Central memory CD8-positive, alpha-beta T cell (primary cell): ENCODE measurements at places on chromosomes 5 and 9.

- DNase-seq: no peak
- H3K36me3 ChIP-seq: peaks cover 1% of the 10 kb centered on the region
- H3K4me3 ChIP-seq: no peak overlapping the region
- H3K27ac ChIP-seq: no peak overlapping the region
- peaks cover 45% of the 10 kb centered on the region for H3K27me3 ChIP-seq
These were observed 138.8 kb upstream of the COL5A1 start for GRCh38 chr9:134502809-134503211.

- no peaks in the 10 kb centered on the region for H3K27me3 ChIP-seq
- peak overlapping the region; percentile 65 for H3K27ac ChIP-seq
- no peak overlapping the region for H3K4me3 ChIP-seq
- no peak for DNase-seq
- H3K4me1 ChIP-seq: peaks cover 16% of the 10 kb centered on the region
These were observed 70.0 kb downstream of the KLHL3 start for GRCh38 chr5:137665678-137666460.

- no peak overlapping the region for H3K27ac ChIP-seq
- no peaks in the 10 kb centered on the region for H3K4me1 ChIP-seq
- no peaks in the 10 kb centered on the region for H3K36me3 ChIP-seq
- DNase-seq: no peak
These were observed 23.4 kb upstream of the SCGB3A2 start for GRCh38 chr5:147854894-147855773.

- H3K4me1 ChIP-seq: no peaks in the 10 kb centered on the region
- H3K36me3 ChIP-seq: peaks cover 9% of the 10 kb centered on the region
- no peak overlapping the region for H3K27ac ChIP-seq
- DNase-seq: no peak
- no peak overlapping the region for H3K4me3 ChIP-seq
- peaks cover 9% of the 10 kb centered on the region for H3K27me3 ChIP-seq
These were observed 12.1 kb downstream of the NR4A3 start for GRCh38 chr9:99833735-99834134.

- peaks cover 65% of the 10 kb centered on the region for H3K27me3 ChIP-seq
- H3K4me3 ChIP-seq: peak overlapping the region; percentile 36
- H3K36me3 ChIP-seq: peaks cover 6% of the 10 kb centered on the region
- H3K27ac ChIP-seq: peak overlapping the region; percentile 80
- DNase-seq: no peak
- peaks cover 16% of the 10 kb centered on the region for H3K4me1 ChIP-seq
These were observed 8.1 kb upstream of the SLC2A8 start for GRCh38 chr9:127388856-127389238.

GRCh38 chr5:103514371-103514770 is 48.2 kb downstream of the NUDT12 start:
- peaks cover 18% of the 10 kb centered on the region for H3K27me3 ChIP-seq
- no peaks in the 10 kb centered on the region for H3K36me3 ChIP-seq
- DNase-seq: no peak
- no peaks in the 10 kb centered on the region for H3K4me1 ChIP-seq

- DNase-seq: no peak
- no peaks in the 10 kb centered on the region for H3K36me3 ChIP-seq
- H3K27me3 ChIP-seq: peaks cover 87% of the 10 kb centered on the region
- peak within 1 kb of the TSS; percentile 64 for H3K4me3 ChIP-seq
These were observed at the start of gene SYK for GRCh38 chr9:90801241-90801972. TSS of gene SYK (plus strand) at chr9:90801819. CDS start at chr9:90843899, 42,080 bp downstream.

DNA sequence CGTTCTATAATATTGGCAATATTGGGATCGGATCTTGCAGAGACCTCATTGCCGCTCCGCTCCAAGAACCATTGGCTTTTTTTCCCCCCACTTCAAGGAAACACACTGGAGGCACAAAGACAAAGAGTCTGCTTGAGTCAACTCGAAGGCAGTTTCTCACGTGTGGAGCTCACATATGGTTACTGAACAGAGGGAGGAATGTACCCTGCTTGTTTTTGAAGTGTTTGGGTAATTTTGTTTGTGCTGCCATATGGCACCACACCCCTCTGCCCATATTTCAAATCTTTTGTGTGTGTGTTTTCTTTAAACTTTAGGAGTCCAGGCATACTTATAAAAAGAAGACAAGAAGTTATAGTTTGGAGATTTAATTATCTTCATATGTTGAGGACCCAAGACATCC is 595.9 kb downstream of the DTWD2 start:
- no peak overlapping the region for H3K27ac ChIP-seq
- H3K4me3 ChIP-seq: no peak overlapping the region
- H3K36me3 ChIP-seq: no peaks in the 10 kb centered on the region
- DNase-seq: no peak
- H3K27me3 ChIP-seq: no peaks in the 10 kb centered on the region

GRCh38 chr5:6467591-6467990 is 18.9 kb downstream of the UBE2QL1 start:
- no peak for DNase-seq
- H3K27ac ChIP-seq: no peak overlapping the region
- H3K4me1 ChIP-seq: no peaks in the 10 kb centered on the region
- no peaks in the 10 kb centered on the region for H3K36me3 ChIP-seq
- peaks cover 46% of the 10 kb centered on the region for H3K27me3 ChIP-seq

DNA sequence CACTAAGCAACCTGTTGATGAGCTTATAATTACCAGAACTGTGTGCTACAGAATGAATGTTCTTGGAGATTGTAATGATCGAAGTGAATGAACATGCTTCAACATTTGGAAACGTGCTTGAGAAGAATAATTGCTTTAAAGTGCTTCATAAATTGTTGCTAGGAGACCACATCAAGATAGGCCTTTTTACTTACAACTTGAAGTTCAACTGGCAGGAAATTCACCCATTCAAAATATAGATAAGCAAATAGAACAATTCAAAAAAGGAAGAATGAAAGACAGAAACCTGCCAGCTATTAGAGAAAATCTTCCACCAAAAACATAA is 38.0 kb upstream of the SLC44A1 start:
- no peaks in the 10 kb centered on the region for H3K27me3 ChIP-seq
- DNase-seq: no peak
- H3K4me1 ChIP-seq: no peaks in the 10 kb centered on the region
- H3K36me3 ChIP-seq: peaks cover 2% of the 10 kb centered on the region
- H3K27ac ChIP-seq: no peak overlapping the region
- H3K4me3 ChIP-seq: no peak overlapping the region

- DNase-seq: no peak
- H3K36me3 ChIP-seq: peaks cover 5% of the 10 kb centered on the region
- no peaks in the 10 kb centered on the region for H3K4me1 ChIP-seq
- no peaks in the 10 kb centered on the region for H3K27me3 ChIP-seq
These were observed 39.3 kb downstream of the CRB2 start for GRCh38 chr9:123395276-123395688.

DNA sequence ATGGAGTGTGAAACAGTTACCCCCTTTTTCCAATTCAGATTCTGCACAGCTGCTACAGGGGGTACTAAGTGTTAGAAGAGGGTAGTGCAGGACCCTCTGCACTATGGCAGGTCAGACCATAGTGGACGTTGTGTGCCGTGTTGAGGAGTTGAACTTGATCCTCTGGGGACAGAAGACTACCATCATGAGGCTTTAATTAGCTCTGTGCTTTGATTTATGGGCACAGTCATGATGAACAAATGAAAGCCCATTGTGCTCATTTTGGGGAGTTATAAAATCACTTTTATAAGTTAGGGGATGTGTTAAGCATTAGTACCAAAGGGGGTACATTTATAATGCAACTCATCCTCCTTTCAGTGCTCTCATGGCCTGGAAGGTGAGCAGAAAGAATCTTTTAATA is 62.7 kb downstream of the ZSWIM6 start:
- peaks cover 1% of the 10 kb centered on the region for H3K36me3 ChIP-seq
- no peak for DNase-seq
- H3K4me3 ChIP-seq: no peak overlapping the region

GRCh38 chr5:141369994-141370848 is at the start of gene PCDHGB3:
TSS of gene PCDHGB3 (plus strand) at chr5:141370242. CDS start at chr5:141370395, 153 bp downstream.
- no peak within 1 kb of the TSS for H3K27ac ChIP-seq
- peaks cover 8% of the 10 kb centered on the region for H3K4me1 ChIP-seq
- H3K4me3 ChIP-seq: peak within 1 kb of the TSS; percentile 79
- no peak for DNase-seq
- peaks cover 8% of the 10 kb centered on the region for H3K36me3 ChIP-seq
- H3K27me3 ChIP-seq: peaks cover 64% of the 10 kb centered on the region

DNA sequence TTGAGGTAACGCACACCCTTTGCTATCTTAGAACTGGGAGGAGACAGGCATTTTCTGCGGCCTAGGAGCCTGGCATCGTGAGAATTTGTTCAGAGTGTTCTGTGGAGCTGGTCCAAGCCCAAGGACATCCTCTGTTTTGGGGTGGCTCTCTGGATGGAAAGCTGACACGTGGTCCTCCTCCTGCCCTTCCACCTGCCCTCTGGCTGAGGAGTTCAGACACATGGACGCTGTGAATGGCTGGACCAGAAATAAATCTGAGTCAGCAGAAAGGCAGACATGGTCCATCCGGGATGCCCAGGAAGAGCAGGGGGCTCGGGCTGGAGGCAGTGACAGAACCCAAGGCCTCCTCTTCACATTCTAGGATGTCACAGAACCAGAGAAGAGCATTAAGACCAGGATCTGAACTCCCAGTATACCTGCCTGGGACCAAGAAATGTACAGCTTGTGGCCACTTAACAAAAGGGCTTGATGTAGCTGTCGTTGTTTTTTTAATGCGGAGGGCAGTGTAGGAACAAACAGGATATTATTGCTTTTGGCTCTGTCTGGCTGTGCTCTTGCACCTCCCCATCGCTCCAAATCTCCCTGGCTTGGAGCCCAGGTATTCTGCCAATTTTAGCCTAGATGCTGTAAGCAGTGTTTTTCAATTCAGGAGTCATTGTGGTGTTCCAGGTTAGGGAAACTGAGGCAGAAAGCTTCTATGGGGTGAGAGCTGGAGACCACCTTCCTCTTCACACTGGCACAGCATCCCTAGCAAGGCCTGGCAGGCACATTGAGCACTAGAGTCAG is 2.4 kb downstream of the CKMT2 start:
- H3K27me3 ChIP-seq: no peaks in the 10 kb centered on the region
- no peak overlapping the region for H3K27ac ChIP-seq
- no peak overlapping the region for H3K4me3 ChIP-seq
- H3K4me1 ChIP-seq: peaks cover 5% of the 10 kb centered on the region
- no peaks in the 10 kb centered on the region for H3K36me3 ChIP-seq
- DNase-seq: no peak

DNA sequence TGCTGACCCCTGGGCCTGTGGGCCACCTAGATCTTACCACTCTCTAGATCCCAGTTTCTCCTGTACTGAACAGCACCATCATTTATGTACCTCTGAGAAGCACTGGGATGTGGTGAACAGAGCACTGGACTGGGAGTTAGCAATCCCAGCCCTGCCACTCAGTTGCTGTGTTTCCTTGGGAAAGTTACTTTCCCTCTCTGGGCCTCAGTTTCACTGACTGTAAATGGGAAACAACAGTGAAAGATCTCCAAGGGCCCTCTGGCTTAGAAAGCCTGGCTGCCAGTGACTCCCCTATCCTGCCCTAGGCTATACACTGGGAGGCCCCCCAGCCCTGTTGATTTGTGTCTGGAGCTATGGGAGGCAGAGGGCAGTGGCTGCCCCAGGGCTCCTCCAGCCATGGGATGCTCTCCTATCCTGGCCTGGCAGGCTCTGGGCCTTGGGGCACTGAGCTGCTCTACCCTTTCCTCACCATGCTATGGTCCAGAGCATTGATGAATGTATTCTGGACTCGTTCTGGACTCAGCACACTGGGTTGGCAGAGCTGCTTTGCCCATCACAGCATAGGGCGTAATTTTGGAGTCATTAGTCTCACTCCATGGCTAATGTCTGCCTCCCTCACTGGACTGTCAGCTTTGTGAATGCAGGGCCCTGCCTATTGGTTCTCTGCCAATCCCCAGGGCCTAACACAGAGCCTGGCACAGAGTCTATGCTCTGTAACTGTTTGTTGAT is 99.3 kb downstream of the RGS3 start:
- no peak overlapping the region for H3K4me3 ChIP-seq
- H3K27ac ChIP-seq: peak overlapping the region; percentile 19
- no peaks in the 10 kb centered on the region for H3K27me3 ChIP-seq
- peaks cover 66% of the 10 kb centered on the region for H3K4me1 ChIP-seq
- peaks cover 9% of the 10 kb centered on the region for H3K36me3 ChIP-seq

- H3K4me3 ChIP-seq: no peak overlapping the region
- H3K36me3 ChIP-seq: no peaks in the 10 kb centered on the region
- H3K4me1 ChIP-seq: no peaks in the 10 kb centered on the region
- no peak overlapping the region for H3K27ac ChIP-seq
- no peak for DNase-seq
- no peaks in the 10 kb centered on the region for H3K27me3 ChIP-seq
These were observed 30.6 kb downstream of the CPLX2 start for GRCh38 chr5:175902026-175902425.

GRCh38 chr5:147904110-147904509 is 2.2 kb downstream of the C5orf46 start:
- no peak overlapping the region for H3K27ac ChIP-seq
- H3K4me3 ChIP-seq: no peak overlapping the region
- peaks cover 10% of the 10 kb centered on the region for H3K27me3 ChIP-seq
- H3K4me1 ChIP-seq: no peaks in the 10 kb centered on the region

GRCh38 chr9:135971892-135972291 is 10.7 kb upstream of the UBAC1 start:
- peaks cover 8% of the 10 kb centered on the region for H3K27me3 ChIP-seq
- no peak overlapping the region for H3K4me3 ChIP-seq
- H3K36me3 ChIP-seq: peaks cover 6% of the 10 kb centered on the region
- peaks cover 9% of the 10 kb centered on the region for H3K4me1 ChIP-seq

DNA sequence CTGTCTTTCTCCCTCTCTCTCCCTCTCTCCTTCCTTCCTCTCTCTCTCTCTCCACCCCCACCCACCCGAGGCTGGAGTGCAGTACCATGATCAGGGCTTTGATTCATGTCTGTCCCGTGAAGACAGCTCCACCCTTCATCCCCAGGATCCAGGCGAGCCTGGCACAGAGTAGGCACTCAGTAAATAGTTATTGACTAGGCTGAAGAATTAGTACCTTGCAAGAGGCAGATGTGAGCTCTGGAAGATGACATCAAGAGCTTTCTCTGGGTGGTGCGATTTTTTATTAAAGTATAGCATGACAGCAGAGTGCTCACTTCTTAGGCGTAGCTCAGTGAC is 24.0 kb upstream of the WDR38 start:
- H3K27ac ChIP-seq: no peak overlapping the region
- H3K36me3 ChIP-seq: no peaks in the 10 kb centered on the region
- H3K4me1 ChIP-seq: no peaks in the 10 kb centered on the region
- H3K27me3 ChIP-seq: no peaks in the 10 kb centered on the region

DNA sequence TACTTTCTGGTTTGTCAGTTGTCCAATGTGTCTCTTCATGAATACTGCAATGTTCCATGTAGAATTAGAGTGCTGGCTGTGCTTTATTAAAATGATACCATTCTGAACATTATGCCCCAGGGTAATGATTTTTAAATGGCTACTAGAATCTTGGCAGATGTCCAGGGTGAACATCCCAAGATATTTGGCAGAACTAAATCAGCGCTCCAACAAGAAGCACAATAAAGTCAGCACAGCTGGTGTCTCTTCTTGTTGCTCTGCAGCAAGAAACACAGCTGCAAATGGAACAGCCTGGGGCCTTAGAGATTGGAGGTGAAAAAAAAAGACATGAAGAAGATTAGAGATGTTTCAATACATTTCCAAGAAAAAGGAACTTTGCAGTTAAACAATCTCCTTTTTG is 248.3 kb downstream of the CDH18 start:
- no peak for DNase-seq
- H3K36me3 ChIP-seq: peaks cover 1% of the 10 kb centered on the region
- no peak overlapping the region for H3K4me3 ChIP-seq
- no peaks in the 10 kb centered on the region for H3K4me1 ChIP-seq

GRCh38 chr9:28538132-28538531 is 964.9 kb upstream of the C9orf72 start:
- no peak overlapping the region for H3K27ac ChIP-seq
- no peaks in the 10 kb centered on the region for H3K4me1 ChIP-seq
- DNase-seq: no peak

- DNase-seq: no peak
- no peaks in the 10 kb centered on the region for H3K27me3 ChIP-seq
- H3K36me3 ChIP-seq: no peaks in the 10 kb centered on the region
- no peak overlapping the region for H3K27ac ChIP-seq
- no peaks in the 10 kb centered on the region for H3K4me1 ChIP-seq
These were observed 93.5 kb downstream of the GLDC start for GRCh38 chr9:6552033-6552432.
